NCI-H510A treated with DMSO at 0.1 percent for 48 hours (cell line): ENCODE measurements at places on chromosomes 12 and 14.

DNA sequence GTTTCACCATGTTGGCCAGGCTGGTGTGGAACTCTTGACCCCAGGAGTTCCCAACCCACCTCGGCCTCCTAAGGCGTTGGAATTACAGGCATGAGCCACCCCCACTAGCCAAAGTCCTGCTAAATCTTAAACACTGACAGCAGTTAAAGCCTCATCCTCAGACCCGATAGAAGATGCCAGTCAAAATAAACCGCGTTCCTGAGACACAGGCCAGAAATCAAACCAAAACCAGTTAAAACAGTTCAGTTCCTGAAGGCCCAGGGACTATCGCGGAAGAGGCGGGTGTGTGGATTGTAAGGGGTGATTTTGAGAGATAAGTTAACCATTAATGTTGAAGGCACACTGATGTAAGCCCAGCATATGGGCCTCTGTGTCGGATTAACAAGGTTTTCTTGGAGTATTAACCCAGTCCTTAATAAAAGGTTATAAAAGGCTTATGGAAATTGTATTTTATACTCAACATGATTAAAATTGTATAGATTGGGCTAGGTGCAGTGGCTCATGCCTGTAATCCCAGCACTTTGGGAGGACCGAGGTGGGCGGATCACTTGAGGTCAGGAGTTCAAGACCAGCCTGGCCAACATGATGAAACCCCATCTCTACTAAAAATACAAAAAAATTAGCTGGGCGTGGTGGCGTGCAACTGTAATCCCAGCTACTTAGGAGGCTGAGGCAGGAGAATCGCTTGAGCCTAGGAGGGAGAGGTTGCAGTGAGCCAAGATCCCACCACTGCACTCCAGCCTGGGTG, 18.7 kb upstream of the CDCA4 start:
- DNase-seq = no peak

DNA sequence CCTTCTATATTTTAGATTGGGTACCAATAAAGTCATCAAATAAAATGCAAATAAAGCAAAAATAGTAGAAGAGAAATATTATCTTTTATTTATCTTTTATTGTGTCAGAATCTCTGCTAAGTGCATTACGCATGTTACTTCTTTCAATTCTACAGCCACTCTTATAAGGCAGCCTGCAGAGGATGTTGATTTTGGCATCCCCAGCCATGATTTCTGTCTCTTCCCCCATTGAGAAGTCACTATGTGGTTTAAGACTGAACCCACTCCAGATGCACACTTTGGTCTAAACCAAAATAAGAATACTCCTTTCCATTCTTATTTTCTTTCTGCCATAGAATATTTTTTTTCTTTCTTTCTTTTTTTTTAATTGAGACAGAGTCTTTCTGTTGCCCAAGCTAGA, 56.0 kb upstream of the ACSS3 start:
- no peak for DNase-seq

GRCh38 chr12:47687636-47688035, 18.2 kb downstream of the RPAP3 start:
- DNase-seq = no peak

- DNase-seq = no peak
Observed at GRCh38 chr14:65850429-65851135, 438.1 kb downstream of the FUT8 start.

- no peak for DNase-seq
Observed at GRCh38 chr12:6960593-6961277, 9.6 kb downstream of the PTPN6 start.

- DNase-seq = no peak
Observed at GRCh38 chr14:76597387-76597786, 163.9 kb upstream of the VASH1 start.

DNA sequence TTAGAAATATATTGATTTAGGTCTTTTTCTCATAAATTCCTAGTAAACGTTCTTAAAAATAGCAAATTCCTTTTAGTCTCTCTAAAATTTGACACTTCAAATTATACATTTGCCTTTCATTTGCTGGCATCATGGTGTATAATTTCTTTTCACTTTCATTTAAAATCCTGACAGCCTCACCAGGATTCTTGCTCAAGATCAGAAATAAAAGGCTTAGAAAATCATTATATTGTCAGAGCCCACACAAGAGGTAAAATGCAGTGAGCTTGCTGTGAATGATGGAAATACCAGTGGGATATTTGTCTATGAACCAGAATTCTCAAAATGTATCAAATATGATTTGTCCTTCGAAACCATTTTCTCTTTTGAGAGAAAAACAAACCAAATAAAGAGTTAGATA, 78.2 kb upstream of the PIK3C2G start:
- no peak for DNase-seq

- no peak for DNase-seq
Observed at GRCh38 chr14:92686411-92686899, 62.0 kb downstream of the LGMN start.

GRCh38 chr12:753611-754472, 1.5 kb downstream of the WNK1 start:
- peak; percentile 39 for DNase-seq

- DNase-seq = peak; percentile 64
Observed at GRCh38 chr14:37590428-37591139, 4.5 kb downstream of the FOXA1 start.

DNA sequence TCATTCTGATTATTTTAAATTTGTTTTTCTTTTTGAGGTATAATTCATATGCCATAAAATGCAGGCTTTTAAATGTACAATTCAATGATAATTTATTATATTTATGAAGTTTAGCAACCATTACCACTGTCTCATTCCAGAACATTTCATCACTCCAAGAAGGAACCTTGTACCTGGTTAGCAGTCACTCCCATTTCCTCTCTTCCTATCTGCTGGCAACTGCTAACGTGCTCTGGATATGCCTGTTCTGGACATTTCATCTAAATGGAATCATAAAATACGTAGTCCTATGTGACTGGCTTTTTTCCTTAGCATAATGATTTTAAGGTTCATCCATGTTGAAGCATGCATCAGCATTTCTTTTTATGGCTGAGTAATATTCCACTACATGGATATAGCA, 15.5 kb downstream of the CPSF6 start:
- DNase-seq = no peak

- no peak for DNase-seq
Observed at GRCh38 chr12:38163442-38163801, 153.2 kb upstream of the ALG10B start.

- no peak for DNase-seq
Observed at GRCh38 chr14:23102801-23103200, 2.0 kb downstream of the CIROP start.

DNA sequence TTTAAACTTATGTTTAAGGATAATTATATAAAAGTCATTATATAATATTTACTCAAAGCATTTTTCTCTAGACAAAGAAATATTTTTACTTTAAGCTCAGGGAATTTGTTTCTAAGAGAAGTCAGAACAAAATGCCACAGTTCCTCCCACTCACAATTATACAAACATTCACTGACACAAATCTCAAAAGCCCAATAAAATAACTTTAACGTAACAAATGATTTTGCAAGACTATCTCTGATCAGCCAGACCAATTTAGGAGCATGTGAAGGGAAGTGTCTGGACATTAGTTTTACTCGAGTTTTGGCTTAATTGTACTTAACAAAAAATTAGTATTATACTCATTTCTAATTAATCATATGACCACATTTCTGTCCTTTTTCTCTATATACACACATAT, 41.2 kb downstream of the COCH start:
- DNase-seq = no peak

GRCh38 chr12:46585854-46586621, 213.5 kb upstream of the SLC38A2 start:
- peak; percentile 70 for DNase-seq

- no peak for DNase-seq
Observed at GRCh38 chr12:114858388-114859146, 174.6 kb upstream of the TBX3 start.

DNA sequence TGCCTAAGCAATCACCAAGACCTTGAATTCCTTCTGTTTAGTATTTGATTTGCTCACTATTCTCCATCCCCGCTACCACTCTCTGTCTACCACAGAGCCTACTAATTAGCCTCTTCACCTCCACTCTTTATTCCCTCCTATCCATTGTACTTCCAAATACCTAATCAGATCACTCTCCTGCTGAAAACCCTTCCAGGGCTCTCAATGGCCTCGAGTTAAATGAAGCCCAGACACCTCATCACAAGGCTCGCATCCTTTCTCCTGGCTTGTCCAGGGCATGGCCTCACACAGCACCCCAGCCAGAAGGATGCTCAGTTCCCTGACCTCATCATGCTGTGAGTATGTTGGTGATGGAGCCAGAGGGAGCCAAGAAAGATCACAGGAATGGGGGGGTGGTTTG, 71.4 kb upstream of the PRMT8 start:
- DNase-seq = no peak

DNA sequence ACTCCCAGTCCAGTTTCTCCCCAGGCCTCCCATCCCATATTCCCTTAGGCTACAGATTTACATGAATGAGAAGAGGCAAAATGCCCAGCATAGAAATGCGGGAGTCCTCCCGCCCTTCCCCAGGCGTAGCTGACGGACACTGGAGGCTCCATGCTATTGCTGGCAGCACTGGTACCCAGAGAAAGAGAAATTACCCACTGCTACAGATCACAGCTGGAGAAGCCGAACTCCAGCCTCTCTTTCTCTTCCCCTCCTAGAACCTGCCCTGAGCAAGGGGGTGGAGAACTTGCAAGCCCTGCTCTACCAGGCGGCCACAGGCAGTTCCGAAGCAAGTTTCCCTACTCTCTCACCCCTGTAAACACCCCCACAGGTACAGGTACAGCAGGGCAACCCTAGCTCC, 3.6 kb downstream of the LTBR start:
- no peak for DNase-seq

GRCh38 chr12:89951050-89951693, 242.5 kb upstream of the ATP2B1 start:
- DNase-seq = no peak

- DNase-seq = no peak
Observed at GRCh38 chr14:70585231-70585630, 15.2 kb downstream of the MED6 start.

DNA sequence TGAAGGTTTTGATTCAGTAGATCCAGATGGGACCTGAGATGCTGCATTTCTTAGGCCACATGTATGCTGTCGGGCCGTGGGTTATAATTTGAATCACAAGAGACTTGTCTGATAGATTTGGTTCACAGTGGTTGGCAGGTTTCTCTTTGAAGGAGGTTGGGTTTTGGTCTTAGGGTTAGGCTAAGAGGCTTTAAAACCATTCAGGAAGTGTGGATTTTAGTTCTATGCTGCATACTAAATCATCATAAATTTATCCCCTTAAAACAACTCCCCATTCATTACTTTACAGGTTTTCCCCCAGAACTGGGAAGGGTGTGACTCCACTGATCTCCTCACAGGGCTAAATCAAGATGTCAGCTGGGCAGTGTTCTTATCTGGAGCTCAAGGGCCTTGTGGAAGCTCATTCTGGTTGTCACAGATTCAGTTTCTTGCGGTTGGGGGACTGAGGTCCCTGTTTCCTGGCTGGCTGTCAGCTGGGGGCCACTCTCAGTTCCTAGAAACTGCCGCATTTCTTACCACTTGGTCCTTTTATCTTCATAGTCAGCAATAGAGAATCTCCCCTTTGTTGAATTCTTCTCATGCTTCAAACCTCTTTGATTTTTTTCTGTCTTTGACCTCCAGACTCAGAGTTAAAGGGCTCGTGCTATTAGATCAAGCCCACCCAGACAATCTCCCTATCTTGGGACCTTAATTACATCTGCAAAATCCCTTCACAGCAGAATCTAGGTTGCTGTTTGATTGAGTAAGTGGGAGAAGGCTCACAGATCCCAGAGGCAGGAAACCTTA, 20.6 kb upstream of the PCNX1 start:
- DNase-seq = no peak

GRCh38 chr12:54300732-54301427, at the start of gene NFE2:
Gene NFE2 (minus strand): TSS chr12:54301015. CDS start chr12:54295248, 5,767 bp downstream.
- peak; percentile 65 for DNase-seq

DNA sequence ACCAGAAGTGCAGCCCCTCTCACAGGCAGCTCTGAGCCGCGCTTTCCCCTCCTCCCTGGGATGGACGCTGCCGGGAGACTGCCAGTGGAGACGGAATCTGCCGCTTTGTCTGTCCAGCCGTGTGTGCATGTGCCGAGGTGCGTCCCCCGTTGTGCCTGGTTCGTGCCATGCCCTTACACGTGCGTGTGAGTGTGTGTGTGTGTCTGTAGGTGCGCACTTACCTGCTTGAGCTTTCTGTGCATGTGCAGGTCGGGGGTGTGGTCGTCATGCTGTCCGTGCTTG, 12.3 kb upstream of the TAMALIN start:
- DNase-seq = no peak

GRCh38 chr14:102096569-102097188, 9.8 kb upstream of the HSP90AA1 start:
- peak; percentile 85 for DNase-seq

- DNase-seq = no peak
Observed at GRCh38 chr14:42141328-42141727, 534.7 kb downstream of the LRFN5 start.

DNA sequence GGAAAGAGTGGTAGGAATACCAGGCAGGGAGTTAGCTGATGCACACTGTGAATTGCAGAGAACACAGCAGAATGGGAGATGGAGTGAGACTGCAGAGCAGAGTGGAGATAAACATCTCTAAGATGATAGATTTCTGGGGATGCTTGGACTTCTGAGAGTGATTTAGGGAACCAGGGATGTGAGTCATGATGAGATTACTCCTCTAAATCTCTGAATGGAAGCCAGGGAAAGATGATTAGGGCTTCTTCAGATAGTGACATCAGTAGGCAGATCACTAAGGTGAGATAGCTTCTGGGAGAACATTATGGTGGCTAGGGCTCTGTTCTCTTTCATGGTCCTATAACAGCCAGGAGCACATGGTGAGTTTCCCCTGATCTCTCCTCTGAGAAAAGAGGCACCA, 501.5 kb upstream of the USP15 start:
- no peak for DNase-seq

DNA sequence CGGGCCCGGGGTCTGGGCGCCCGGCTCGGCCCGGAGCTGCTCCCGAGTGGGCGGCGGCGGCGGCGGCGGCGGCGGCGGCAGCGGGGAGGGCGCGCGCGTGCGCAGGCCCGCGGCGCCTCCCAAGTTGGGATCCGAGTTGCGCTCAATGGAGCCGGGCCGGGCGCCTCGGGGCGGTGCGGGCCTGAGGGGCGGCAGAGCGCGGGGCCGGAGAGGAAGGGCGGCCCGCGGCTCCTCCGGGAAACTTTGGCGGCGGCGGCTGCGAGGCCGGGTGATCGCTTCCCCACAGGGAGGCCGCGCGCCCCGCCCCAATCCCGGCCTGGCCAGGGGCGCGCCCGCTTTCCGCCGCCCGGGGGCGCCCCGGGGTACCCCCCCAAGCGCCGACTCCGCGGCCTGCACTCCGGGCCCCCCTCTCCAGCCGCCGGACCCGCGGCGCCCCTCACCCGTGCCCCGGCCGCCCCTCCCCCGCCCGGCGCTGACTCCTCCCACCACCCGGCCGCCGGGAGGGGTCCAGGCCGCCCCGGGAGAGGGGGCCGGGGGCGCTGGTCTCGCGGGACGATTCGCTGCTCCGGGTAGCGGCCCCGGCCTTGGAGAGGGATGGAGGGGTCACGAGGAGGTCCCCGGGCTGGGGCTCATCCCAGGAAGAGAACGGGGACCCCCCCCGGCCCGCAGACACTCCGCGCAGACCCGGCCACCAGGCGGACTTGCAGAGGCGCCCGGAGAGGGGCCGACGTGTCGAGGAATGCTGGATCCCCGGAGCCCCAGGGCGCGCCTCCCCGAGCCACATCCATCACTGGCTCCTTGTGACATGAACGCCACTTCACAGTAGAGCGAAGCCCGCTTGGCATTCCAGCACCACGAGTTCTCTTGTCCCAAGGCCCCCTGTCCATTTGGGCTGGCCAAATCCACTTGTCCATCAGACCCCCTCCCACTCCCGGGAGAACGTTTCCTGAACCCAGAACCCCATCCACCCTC, at the start of gene RILPL1:
RILPL1 (minus strand) TSS at position 48 of the 972 bp plus-strand sequence. CDS start 237 bp downstream, outside the sequence.
- DNase-seq = peak; percentile 47

GRCh38 chr14:29637411-29637810, 290.2 kb downstream of the PRKD1 start:
- DNase-seq = no peak
